ENCODE measurements at places on chromosomes 11 and 22.

GRCh38 chr11:118258410-118258809 is 5.7 kb downstream of the MPZL2 start:
- DNase-seq = no peak

DNA sequence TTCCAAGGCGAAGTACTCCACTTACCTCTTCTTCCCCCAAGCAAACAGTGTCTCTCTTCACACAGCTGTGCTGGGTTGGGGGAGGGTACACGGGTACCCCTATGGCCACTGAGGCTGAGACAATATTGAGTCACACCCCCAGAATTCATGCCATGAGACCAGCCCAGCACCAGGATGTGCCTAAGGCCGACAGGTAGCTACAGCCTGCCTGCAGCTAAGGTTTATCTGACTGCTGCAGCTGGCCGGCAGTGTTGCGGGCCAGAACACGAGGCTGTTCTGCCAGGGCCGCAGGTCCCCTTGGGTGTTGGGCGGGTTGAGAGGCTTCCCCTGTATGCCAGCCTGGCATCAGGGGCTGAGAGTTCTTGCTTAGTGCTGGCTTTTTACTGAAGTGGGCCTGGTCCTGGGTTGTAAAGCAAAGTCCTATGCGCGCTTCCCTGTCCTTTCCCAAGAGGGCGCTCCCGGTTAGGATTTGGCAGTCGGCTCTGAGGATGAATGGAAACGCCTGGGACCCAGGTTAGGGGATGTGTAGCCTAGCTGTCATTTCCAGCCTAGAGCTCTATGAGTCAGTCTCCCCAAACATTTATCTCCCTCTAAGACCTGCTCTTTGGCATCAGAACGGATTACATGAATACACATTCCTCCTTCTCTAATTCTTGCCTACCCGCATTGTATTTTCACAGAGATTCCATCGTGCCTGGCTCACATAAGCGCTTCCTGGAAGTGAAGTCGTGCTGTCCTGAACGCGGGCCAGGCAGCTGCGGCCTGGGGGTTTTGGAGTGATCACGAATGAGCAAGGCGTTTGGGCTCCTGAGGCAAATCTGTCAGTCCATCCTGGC is 7.1 kb downstream of the USP18 start:
- DNase-seq = peak; percentile 86

GRCh38 chr11:118238421-118238820 is 13.6 kb upstream of the JAML start:
- DNase-seq = no peak

- DNase-seq = peak; percentile 41
These were observed 54.7 kb upstream of the KIRREL3 start for GRCh38 chr11:127055236-127055635.

- DNase-seq = no peak
These were observed 418.6 kb downstream of the TENM4 start for GRCh38 chr11:79022265-79022664.

DNA sequence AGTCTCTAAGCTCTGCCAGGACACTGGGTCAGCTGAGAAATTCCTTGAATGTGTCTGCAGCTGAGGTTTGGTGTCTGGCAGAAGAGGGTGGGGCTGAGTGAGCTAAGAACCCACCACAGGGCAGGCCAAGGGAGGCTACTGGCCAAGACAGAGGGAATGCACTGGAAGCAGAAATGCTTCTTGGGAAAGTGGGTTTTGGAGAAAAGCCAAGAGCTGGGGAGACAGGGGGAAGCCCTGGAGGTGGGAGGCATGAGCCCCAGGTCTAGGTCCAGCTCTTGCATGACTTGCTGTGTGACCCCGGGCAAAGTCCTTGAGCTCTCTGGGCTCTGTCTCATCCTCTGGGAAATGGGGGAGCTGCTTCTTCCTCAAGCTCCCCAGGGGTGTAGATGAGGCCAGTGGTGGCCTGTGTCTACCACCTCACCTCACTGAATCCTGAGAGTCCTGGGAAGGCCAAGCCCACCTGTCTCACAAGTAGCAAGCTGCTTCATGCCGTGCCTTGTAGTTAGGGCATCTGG is 2.3 kb downstream of the MMP11 start:
- DNase-seq = peak; percentile 74

- no peak for DNase-seq
These were observed 328.0 kb downstream of the MN1 start for GRCh38 chr22:27473533-27473932.

DNA sequence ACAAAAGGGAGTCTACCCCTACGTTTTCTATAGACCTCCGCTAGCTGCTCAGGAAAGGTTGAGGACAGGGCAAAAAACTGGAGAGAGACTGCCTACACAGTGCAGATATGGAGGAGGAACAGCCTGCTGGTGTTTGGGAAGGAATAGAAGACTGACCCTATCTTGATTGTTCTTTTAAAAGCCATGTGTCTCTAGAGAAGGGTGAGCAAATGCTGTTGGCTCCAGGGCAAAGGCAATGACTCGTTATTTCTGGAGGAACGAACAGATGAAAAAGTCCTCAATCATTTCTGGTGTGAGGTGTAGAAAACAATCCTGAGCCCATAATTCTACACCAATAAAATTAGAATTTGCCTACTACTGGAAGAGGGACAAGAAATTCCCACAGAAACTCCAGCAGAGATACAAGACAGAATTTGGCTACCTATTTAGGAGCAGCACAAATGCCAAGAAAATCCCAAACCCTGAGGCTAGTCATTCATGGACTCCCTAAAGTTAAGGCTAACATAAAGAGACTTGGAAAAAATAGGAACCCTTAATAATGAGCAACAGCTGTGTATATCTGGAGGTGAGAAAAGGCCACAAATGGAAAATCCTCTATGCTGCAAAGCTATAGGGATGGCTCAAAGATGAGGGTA is 1206.3 kb upstream of the CNTN5 start:
- no peak for DNase-seq

GRCh38 chr11:64842366-64842759 is 2.1 kb downstream of the CDC42BPG start:
- DNase-seq = no peak

DNA sequence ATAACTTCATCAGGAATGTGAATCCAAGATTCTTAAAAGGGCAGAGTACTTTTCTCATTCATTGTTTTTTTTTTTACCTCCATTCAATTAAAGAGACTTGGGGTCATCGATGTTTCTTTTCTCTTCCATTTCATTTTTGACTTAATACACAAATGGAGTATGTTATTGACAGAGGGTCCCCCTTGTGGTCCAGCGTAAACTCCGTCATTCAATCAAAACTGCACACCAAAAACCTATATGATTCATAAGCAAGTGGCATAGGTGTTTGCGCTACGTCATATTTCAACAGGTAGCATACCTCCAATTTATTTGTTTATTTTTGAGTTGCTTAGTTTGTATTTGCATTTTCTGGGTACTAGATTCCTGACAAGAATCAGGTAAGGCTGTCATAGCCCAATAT is 12.7 kb upstream of the FOLH1 start:
- no peak for DNase-seq

GRCh38 chr22:29394931-29395581 is 6.7 kb upstream of the AP1B1 start:
- peak; percentile 73 for DNase-seq

- DNase-seq = peak; percentile 89
These were observed 3.9 kb upstream of the CRY2 start for GRCh38 chr11:45843158-45843924.

DNA sequence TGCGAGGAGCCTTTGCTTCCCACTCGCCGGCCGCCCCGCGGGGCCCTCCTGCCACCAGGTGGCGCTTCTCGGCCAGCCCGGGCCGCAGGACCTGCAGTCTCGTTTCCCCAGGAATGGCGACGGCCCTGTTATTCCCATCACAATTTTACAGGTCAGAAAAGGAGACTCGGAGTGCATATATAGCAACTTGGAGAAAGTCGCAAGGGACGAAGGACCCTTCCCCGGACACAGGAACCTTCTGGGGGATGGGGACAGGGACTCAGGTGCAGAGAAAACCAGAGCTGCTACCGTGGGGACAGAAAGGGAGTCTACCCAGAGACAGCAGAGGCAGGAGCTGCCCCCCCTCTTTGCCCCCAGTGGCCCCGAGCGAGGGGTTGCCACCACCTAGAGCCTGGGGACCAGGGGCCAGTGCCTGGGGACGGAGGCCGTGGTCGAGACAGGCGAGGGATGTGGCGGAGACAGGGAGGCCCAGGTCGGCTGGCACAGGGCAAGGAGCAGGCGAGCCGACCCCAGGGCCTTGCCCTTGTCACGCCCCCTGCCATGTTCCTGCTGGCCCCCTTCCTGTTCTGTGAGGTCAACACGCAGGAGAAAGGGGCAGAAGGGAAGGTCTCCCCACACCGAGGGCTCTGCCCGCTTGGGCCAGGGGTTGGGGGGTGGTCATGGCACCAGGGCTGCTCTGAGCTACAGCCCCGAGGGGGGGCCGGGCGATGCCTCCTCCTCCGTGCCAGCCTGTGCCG is 3.5 kb upstream of the KRTAP5-6 start:
- peak; percentile 88 for DNase-seq

DNA sequence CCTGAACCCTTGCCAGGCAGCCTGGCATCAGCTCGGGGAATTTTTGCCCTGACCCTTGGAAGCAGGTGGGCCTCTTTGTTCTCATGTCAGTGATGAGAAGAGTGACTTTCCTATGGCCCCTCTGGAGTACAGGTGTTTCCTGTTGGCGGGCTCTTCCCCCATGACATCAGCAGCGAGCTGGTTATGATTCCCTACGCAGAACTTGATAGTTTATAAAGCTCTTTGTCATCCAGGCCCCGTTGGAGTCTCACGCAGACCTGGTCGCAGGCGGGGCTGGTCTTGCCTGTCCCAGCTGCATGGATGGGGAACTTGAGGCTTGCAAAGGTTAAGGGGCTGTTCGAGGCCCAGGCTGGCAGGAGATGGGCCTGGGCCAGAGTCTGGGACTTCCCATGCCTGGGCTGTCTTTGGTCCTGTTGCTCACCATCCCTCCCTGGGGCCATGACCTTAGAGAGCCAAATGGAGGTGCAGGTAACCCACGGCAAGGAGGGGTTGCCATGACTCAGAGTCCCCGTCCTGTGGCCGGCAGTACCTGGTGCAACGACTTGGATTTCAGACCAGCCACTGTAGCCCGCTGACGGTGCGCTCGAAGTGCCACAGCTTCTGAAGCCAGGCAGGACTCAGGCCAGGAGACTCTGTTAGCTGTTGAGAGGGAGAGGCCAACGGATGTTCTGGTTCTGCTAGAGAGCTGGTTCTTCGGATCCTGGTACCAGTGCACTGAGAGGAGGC is 45.9 kb upstream of the PPP6R3 start:
- no peak for DNase-seq

DNA sequence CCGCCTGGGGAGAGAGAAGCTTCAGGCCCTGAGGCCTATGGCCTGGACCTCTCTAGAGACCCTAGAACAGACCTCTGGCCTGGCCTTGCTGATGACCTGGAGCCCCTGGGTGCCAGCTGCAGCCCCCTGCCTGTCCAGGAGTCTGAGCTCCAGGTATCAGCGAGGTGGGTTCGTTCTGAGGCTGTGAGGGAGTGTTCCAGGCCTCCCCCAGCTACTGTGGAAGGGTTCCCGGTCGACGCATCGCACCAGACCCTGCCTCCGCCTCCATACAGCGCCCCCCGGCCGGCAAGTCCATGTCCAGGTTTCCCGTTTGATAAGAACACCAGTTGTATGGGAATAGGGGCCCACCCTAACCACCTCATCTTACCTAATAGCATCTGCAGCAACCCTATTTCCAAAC is 111.1 kb downstream of the KCNQ1 start:
- DNase-seq = no peak

DNA sequence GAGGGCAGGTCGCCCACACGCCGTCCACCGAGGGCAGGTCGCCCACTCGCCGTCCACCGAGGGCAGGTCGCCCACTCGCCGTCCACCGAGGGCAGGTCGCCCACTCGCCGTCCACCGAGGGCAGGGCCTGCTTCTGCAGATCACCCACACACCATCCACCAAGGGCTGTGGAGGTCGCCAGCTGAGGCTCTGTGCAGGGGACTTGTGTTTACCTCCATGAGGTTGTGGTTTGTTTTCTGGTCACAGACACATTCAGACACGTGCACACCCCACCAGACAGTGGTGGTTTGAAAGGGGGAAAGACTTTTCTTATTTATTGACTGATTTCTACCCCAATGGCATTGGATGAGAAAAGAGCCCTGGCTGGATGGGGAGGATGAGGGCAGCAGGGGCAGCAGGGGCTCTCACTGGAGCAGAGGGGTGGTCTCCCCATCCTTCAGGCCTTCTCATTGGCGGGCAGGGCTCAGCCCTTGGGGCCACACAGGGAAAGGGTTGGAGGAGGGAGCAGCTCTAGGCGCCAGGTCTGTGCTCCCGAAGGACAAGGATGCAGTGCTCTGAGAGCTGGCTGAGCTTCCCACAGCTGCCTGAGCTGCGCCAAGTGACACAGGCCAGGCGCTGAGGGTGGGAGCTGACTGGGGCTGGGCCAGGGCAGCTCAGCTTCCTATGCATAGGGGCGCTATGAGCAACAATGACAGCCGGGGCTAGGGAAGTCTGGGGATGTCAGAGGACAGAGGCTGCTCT is 252.6 kb upstream of the B3GAT1 start:
- no peak for DNase-seq

GRCh38 chr11:117876059-117876340 is 458 bp downstream of the FXYD6 start:
- no peak for DNase-seq

DNA sequence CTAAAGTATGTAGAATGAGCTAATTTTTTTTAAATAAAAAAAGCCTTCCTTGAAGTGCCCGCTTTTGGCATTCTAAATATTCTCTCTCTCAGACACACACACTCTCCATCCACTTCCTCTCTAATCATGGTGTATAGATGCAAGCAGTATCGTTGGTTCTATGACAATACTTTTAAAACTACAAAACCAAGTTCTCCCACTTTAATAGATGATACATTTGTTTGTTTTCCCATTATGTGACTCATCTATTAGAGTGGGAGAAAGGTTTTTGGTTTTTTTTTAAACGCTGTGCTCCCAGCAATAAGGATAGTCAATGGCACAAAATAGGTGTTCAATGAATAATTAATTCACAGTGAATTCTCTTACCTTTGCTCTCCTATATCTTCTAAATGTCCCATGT is 44.6 kb downstream of the FZD4 start:
- no peak for DNase-seq

DNA sequence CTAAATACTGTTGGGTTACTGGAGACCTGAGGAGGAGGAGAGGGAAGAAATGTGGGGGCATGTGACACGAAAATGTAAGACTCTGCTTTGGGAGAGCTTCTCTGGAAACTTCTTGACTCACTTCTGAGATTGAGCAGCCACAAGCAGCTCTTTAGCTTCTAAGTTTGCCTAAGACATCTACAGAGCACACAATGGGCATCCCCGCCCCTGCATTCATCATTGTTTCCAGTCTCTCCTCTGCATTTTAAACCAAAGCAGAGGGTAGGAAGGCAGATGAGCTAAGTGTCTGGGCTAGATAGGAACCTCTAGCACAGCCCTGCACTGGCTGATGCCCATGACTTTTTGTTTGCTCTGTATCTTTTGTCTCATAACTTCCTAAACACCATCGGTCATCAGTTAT is 2.1 kb upstream of the OR52D1 start:
- DNase-seq = no peak

- no peak for DNase-seq
These were observed 13.5 kb upstream of the CASTOR1 start for GRCh38 chr22:30302810-30303138.

Measured in left hindlimb (tissue), 1 donor.